HFFc6 (cell line): ENCODE measurements at places on chromosomes 7 and 10.

- no peaks in the 10 kb centered on the region for H3K36me3 ChIP-seq
- H3K27me3 ChIP-seq: no peaks in the 10 kb centered on the region; the same call in none of the 2 replicates
- peak; percentile 62 for DNase-seq
- no peak overlapping the region for H3K27ac ChIP-seq
- H3K4me3 ChIP-seq: no peak overlapping the region
Observed at GRCh38 chr10:32065856-32066255, 9.6 kb upstream of the KIF5B start.

DNA sequence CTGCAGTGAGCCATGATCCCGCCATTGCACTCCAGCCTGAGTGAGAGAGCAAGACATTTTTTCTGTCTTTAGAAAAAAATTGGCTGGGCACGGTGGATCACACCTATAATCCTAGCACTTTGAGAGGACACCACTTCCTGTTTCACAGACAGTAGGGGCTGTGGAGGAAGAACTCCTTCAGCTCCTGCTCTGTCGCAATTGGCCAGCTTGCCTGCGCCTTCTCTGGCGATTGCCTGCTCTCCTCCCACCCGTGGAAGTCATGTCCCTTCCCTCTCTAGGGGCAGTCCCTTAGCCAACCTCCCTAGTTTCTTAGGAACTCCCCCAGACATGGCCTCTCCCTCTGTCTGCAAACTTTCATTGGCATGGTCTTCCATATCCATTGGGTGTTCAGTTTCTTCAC is 8.7 kb downstream of the PDSS1 start:
- H3K27me3 ChIP-seq: no peaks in the 10 kb centered on the region
- H3K27ac ChIP-seq: no peak overlapping the region; the same call in 1 of the 2 replicates
- H3K36me3 ChIP-seq: peaks cover 33% of the 10 kb centered on the region
- H3K4me3 ChIP-seq: no peak overlapping the region
- H3K4me1 ChIP-seq: peaks cover 14% of the 10 kb centered on the region

DNA sequence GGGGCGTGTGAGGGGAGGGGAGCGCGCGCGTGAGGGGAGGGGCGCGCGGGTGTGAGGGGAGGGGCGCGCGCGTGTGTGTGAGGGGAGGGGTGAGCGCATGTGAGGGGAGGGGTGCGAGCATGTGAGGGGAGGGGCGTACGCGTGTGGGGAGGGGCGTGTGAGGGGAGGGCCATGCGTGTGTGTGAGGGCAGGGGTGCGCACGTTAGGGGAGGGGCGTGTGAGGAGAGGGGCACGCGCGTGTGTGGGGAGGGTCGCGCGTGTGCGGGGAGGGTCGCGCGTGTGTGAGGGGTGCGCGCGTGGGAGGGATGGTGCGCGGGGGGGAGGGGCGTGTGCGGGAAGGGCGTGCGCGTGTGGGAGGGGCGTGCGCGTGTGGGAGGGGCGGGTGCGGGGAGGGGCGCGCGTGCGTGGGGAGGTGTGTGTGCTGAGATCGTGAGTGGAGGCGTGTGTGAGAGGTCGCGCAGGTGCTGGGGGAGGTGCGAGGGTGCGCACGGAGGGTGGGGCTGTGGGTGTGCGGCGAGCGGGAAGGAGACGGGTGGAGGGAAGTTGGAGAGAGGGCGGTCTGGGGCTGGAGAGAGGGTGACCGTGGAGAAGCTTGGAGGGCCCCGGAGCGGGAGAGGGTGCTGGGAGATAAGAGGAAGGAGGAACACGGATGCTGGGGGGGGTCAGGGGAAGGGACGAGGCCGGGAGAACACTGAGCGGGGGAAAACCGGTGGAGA is 19.7 kb downstream of the MXI1 start:
- peak overlapping the region; percentile 92 for H3K27ac ChIP-seq
- peaks cover 27% of the 10 kb centered on the region for H3K4me1 ChIP-seq
- H3K27me3 ChIP-seq: no peaks in the 10 kb centered on the region
- peak overlapping the region; percentile 92 for H3K4me3 ChIP-seq

GRCh38 chr10:116845823-116846222 is 3.5 kb upstream of the ENO4 start:
- DNase-seq: no peak
- no peak overlapping the region for H3K4me3 ChIP-seq

GRCh38 chr7:81419731-81420130 is 350.1 kb downstream of the HGF start:
- no peak overlapping the region for H3K4me3 ChIP-seq
- H3K36me3 ChIP-seq: peaks cover 5% of the 10 kb centered on the region; the same call in 1 of the 2 replicates
- DNase-seq: no peak
- H3K4me1 ChIP-seq: peaks cover 21% of the 10 kb centered on the region

DNA sequence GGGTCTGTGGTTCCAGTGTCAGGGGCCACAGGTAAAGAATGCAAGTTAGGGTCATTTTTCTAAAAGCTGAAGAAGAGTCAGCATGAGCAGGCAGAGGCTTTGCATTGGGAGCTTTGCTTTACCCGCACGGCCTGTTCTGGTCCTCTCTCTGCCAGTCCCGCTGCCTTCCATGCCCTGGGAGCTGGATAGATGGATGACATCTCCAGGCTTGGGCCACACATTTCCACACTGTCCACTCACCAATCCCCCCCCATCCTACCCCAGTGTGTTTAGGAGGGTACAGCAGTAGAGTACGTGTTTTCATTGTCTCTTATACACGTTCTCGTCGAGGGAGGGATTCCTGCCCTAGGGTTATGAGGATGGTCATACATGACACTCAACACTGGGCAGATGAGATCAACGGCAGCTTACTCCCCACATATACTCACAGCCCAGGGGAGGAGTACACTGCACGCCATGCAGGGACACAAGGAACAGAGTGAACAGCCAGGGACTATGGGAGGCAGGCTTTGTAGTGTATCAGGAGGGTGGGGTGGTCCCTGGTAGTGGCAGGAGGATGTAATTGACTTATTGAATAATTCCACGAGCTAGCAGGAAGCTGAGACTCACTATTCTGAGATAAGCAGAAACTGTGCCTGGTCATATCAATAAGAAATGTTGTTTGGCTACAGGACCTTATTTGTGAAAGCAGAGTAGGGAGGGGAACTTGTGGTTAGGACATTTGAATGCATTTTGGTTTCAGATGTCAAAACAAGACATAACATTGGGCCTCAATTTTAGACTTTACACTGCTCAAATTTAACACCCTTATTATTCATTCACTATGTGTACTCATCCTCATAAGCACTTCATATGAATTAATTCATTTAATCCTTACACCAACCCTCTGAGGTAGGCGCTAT is 36.6 kb downstream of the PLPP4 start:
- no peaks in the 10 kb centered on the region for H3K36me3 ChIP-seq
- DNase-seq: no peak

GRCh38 chr7:129367700-129368388 is 66.4 kb upstream of the STRIP2 start:
- peaks cover 15% of the 10 kb centered on the region for H3K4me1 ChIP-seq
- peak overlapping the region; percentile 12 for H3K4me3 ChIP-seq
- DNase-seq: peak; percentile 41

- H3K4me3 ChIP-seq: no peak overlapping the region
- H3K4me1 ChIP-seq: no peaks in the 10 kb centered on the region; the same call in 1 of the 2 replicates
- H3K36me3 ChIP-seq: peaks cover 21% of the 10 kb centered on the region
- H3K27ac ChIP-seq: no peak overlapping the region
- no peak for DNase-seq
- no peaks in the 10 kb centered on the region; the same call in 1 of the 2 replicates for H3K27me3 ChIP-seq
Observed at GRCh38 chr7:137790828-137791227, 55.9 kb downstream of the DGKI start.

DNA sequence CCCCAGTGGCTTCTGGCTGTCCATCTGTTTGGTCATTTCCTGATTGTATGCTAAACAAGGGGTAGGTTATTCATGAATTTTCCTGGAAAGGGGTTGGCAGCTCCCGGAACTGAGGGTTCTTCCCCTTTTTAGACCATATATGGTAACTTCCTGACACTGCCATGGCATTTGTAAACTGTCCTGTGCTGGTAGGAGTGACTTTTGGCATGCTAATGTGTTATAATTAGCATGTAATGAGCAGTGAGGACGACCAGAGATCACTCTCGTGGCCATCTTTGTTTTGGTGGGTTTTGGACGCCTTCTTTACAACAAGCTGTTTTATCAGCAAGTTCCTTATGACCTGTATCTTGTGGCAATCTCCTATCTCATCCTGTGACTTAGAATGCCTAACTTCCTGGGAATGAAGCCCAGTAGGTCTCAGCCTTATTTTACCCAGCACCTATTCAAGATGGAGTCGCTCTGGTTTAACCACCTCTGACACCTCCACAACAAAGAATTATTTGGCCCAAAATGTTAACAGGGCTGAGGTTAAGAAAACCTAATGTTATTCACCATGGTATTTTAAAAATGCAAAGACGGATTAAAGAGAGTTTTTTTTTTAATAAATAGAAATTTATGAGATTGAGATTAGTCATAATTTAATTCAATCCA is 2.4 kb upstream of the PTN start:
- peaks cover 2% of the 10 kb centered on the region; the same call in 1 of the 2 replicates for H3K27me3 ChIP-seq
- no peaks in the 10 kb centered on the region for H3K36me3 ChIP-seq
- peaks cover 23% of the 10 kb centered on the region for H3K4me1 ChIP-seq
- no peak for DNase-seq
- H3K4me3 ChIP-seq: no peak overlapping the region

GRCh38 chr10:86337121-86337601 is 29.4 kb downstream of the GRID1 start:
- H3K27ac ChIP-seq: no peak overlapping the region
- H3K36me3 ChIP-seq: no peaks in the 10 kb centered on the region
- H3K27me3 ChIP-seq: peaks cover 30% of the 10 kb centered on the region

DNA sequence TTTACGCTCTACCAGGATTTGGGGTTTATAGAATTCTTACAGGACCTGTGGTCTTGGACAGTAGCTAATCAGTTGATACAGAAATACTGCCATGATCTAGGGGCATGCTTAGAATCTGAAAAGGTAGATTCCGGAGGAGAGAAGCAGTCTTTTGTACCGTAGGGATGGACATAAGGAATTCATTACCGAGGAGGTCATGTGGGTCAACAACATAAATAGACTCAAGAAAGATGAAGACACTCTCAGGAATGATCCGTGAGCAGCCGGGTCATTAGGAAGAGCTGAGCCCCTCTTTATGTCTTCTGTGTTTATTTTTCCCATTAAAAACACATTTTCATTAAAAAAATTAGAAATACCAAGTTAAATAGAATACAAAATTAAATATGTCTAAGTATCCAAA is 160.1 kb upstream of the TNS3 start:
- H3K4me1 ChIP-seq: peaks cover 8% of the 10 kb centered on the region
- DNase-seq: no peak
- H3K27me3 ChIP-seq: peaks cover 9% of the 10 kb centered on the region
- H3K27ac ChIP-seq: no peak overlapping the region
